ENCODE measurements at places on chromosomes 1 and 21. TPM values are rescaled to one million over a fixed set of nuclear protein-coding genes. Genes with fewer than 3 reads are reported as not detected.
A peak's percentile ranks its signal among the peaks of the same experiment; 100 is the strongest.

Gene SELE
- 0.67 TPM for total RNA-seq

DNA sequence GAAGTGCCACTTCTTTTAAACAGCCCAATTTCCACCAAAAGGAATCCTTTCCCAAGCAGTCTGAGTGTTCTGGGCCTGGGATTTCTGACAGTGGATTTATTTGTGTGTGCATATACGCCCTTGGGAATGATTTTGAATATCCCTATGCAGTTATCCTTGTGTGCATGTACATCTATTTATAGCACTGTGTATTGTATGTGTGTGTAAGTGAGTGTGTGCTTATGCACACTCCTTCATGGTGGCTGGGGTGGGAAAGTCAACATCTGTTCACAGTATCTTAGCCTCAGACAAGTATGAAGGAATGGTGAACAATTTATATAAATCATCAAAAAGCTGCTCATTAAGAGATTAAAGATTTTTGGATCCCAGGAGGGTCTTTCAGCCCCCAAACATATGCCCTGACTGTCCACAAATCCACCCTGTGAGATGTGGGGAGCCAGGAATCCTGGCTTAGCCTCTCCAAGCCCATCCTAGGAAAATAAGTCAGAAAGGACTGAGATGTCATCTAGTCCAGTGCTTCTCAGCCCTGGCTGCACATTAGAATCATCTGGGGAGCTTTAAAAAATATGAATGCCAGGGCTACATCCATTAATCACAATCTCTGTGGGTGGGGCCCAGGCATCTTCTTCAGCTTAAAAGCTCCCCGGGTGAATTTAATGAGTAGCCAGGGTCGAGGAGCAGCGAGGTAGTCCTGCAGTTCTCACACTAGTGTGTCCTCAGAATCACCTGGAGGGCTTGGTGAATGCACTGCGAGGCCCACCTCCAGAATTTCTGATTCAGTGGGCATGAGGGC, 101.4 kb downstream of the PLXNA2 start:
- DNase-seq: no peak

Gene TNNT2
- total RNA-seq: not detected

GRCh38 chr21:33383056-33383888, 19.9 kb upstream of the IFNGR2 start:
- DNase-seq: peak; percentile 20

Gene SUSD4
- total RNA-seq: 0.83 TPM

- DNase-seq: no peak
These were observed 127.6 kb upstream of the DAB1 start for GRCh38 chr1:57551476-57551875.

- peak; percentile 65 for DNase-seq
These were observed 32.0 kb upstream of the SLC30A1 start for GRCh38 chr1:211610779-211611556.

DNA sequence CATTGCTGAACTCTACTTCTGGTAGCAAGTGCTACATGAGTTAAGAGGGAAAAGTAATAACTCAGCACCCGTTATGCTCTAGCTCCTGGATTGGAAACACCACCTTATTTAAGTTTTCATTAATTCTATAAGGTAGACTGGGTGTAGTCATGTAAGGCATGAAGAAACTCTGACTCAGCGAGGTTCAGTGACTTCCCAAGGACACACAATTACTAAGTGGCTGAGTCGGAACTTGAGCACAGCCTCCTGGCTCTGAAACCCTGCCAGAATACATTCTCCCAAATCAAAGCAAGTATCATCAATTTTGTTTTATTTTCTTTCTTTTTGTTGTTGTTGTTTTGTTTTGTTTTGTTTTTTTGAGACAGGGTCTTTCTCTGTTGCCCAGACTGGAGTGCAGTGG, 29.1 kb upstream of the SCCPDH start:
- DNase-seq: peak; percentile 12

- no peak for DNase-seq
These were observed 221.5 kb downstream of the PTPRC start for GRCh38 chr1:198860371-198860770.

DNA sequence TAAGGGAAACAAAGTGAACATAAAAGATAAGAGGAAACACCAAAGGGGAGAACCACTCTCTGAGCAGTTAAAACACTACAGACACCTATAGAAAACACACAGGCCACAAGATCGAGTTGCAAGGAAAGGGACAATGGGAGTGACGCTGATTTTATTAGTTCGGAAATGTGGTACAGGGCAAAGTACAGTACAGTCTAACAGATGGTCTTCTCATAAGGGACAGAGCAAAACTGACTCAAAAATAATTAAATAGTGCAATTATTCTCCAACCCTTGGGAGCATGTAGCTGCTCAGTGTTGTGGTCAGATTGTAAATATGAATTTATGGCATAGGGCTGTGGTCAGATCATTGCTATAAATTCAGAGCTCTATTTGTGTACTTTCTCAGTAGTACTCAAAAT, 352.0 kb downstream of the USH2A start:
- no peak for DNase-seq

Gene DYNLT4
- total RNA-seq: not detected

DNA sequence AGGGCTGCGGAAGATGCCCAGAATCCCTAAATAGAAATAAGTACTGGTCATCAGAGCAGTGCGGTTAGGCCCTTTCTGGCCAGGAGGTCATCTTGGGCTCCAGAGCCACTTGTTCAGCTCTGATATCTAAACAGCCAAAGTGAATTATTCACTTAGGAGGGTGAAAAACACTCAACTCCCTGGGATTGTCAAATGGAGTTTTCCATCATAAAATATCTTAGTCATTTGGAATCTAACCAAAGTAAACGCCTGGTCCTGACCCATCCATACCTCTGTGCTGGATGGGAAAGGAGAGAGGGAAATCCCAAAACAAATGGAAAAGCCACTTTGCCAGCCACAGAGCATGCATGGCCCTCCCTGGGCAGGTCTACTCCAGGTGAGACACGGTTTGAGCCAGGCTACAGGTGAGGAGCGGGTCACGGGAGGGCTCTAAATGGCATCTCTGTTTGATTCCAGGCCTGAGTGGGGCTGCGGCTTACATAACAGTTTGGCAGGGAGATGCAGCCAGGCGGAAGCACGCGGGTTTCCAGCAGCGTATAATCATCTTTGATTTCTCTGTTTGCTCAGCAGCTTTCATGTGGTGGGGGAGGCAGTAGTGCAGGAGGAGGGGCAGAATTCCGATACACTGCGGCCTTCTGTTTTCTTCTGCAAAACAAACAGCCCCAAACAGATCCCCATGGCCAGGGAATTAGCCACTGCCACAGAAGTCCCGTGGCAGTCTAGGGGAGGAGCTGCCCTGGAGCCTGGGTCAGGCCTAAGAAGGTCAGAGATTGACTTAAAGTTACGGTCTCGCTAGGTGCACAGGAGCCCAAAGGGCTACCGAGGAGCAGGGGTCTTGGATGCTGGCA, 59.1 kb upstream of the ZNF648 start:
- peak; percentile 77 for DNase-seq

DNA sequence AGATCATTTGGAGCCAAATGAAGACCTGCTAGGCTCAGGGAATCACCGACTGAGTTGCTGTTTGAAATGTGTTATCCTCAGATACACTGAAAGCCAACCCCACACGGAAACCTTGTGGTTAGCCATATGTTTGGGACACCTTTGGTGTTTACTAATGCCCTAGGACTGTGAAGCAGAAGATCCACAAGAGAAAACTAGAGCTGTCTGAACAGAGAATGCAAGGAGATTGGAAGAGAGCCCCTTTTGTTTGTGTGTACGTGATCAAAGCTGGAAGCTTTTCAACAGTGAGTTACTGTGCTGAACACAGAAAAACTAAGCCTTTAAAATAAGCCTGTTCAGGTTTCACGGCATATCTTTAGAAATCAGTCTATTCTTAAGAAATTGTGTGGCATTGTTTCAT, 908.2 kb upstream of the ADGRL2 start:
- DNase-seq: no peak

Gene TMEM125
- total RNA-seq: 127 TPM

Gene CYP2J2
- 0.33 TPM for total RNA-seq

Gene ATP6V1G3
- not detected for total RNA-seq

DNA sequence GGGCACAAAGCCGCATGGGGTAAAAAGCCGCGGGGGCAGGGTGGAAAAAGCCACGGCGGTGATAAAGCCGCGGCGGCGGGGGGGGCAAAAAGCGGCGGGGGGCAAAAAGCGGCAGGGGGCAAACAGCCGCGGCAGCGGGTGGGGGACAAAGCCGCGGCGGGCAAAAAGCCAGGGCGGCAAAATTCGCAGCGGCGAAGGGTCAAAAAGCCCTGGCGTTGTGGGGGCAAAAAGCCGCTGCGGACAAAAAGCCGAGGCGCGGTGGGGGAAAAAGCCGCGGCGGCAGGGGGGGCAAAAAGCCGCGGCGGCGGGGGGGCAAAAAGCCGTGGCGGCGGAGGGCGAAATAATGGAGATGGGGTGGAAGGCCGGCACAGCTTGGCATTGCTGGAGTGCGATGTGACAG, 3902.9 kb downstream of the SRGAP2C start:
- no peak for DNase-seq

Gene GBP5
- total RNA-seq: 1.0 TPM

DNA sequence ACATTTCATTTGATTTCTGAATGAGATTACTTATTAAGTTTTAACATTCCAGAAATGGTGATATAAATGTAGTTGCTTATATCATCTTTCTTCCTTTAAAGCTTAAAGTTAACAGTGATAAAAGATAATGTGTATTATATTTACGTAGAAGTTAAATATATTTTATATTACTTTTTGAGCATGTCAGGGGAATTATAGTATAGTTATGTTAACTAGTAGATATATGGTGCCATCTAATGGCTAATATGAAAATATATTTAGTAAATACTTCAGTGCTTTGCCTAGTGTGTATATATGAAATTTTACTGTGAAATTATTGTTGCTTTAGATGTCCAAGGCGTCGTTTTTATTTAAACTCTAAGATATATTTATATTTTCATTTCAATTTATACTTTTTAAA, 51.5 kb downstream of the SYT14 start:
- DNase-seq: no peak

Gene RAB25
- total RNA-seq: 88.0 TPM

DNA sequence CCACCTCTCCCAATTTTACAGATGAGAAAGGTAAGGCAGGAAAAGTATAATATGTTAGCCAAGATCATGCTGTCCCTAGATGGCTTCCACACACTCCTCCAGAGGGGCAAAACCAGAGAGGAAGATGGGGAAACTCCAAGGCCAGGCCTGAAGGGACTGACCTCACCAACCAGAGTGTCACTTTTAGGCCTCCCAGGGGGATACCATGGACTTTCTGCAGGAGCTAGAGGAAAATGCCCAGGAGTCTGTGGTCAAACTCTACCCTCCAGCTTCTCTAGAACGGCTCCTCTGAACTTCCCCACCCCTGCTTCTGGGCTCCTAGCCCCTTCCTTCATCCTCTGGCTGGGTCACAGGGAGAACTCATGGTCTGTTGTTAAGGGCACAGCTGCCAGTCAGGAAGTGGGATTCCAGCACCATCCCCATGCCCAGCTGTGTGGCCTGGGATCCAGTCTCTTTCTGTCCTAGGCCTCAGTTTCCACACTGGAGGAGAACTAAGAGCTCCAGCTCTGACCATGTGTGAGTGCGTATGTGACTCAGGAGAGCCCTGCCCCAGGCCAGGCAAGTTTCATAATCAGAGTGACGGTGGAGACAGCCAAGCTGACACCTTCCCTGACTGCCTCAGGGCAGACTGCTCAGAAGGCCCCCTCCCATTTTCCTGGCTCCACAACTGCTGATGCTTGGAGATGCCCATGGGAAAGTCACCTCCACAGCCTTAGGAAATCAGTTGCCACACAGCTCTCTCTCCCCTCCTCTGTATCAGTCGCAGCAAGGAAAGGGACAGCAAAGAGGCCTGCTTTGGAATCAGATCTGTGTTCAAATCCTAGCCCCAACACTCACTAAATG, 1.9 kb downstream of the IGSF8 start:
- no peak for DNase-seq

GRCh38 chr1:99004254-99004860, 304 bp downstream of the PLPPR5 start:
- peak; percentile 8 for DNase-seq

GRCh38 chr1:55043011-55043410, 3.7 kb downstream of the PCSK9 start:
- DNase-seq: no peak

DNA sequence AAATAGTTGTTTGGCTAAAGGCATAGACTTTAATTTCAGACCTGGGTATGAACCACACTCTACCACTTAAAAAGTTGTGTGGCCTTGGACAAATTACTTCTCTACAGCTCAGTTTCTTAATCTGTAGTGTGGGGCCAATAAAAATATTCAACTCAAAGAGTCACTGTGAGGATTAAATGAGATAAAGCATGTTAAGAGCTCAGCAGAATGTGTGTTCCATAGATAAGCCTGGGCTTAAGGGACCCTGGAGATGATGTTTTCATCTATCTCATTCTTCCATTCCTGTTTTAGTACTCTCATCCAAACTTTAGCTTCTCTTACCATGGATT, 17.7 kb downstream of the S100A10 start:
- DNase-seq: no peak

Gene VASH2
- total RNA-seq: 2.0 TPM

- no peak for DNase-seq
These were observed 22.8 kb upstream of the DEGS1 start for GRCh38 chr1:224160171-224160682.

Gene TMEM61
- total RNA-seq: not detected

Gene SGIP1
- total RNA-seq: 18.7 TPM

GRCh38 chr1:220748089-220748934, at the start of gene MTARC2:
Gene MTARC2 (plus strand): TSS chr1:220748322. CDS start chr1:220748532, 210 bp downstream.
- DNase-seq: peak; percentile 96

Gene TDRD5
- 0.81 TPM for total RNA-seq

Data from thyroid gland (tissue), 4 donors.